ENCODE measurements at places on chromosomes 7 and 10. TPM values are rescaled to one million over a fixed set of nuclear protein-coding genes. Genes with fewer than 3 reads are reported as not detected.

Gene DRGX
- not detected for total RNA-seq

Gene MRC1
- total RNA-seq: 201 TPM

Gene SAMD9L
- total RNA-seq: 8.2 TPM

Gene LRRD1
- not detected for total RNA-seq

Gene MKI67
- 3.4 TPM for total RNA-seq

Gene AQP1
- 2.5 TPM for total RNA-seq

Gene CALD1
- total RNA-seq: 168 TPM

Gene SRRM3
- 1.7 TPM for total RNA-seq

Gene AASS
- 25.1 TPM for total RNA-seq

Gene ACTR3C
- total RNA-seq: 1.7 TPM

Gene VKORC1L1
- total RNA-seq: 22.6 TPM

Gene PIP
- total RNA-seq: not detected

Gene MARCHF5
- total RNA-seq: 27.7 TPM

Gene TRPV5
- total RNA-seq: not detected

Gene EBF3
- 1.4 TPM for total RNA-seq

Gene PSMC2
- 190 TPM for total RNA-seq

Gene NPSR1
- not detected for total RNA-seq

Gene NRCAM
- 1.2 TPM for total RNA-seq

Gene ATP6V0E2
- total RNA-seq: 4.2 TPM

Gene NUTM2D
- 1.1 TPM for total RNA-seq

Gene SUPV3L1
- 15.7 TPM for total RNA-seq

Gene LYZL1
- not detected for total RNA-seq

Gene GRID2IP
- 0.09 TPM for total RNA-seq

Gene PRSS37
- total RNA-seq: not detected

Gene MBL2
- not detected for total RNA-seq

Gene IGF2BP3
- 2.1 TPM for total RNA-seq
